IMR-90 (cell line): ENCODE measurements at places on chromosomes 5 and 9. TPM values are rescaled to one million over a fixed set of nuclear protein-coding genes. Genes with fewer than 3 reads are reported as not detected.

POMT1 gene
- total RNA-seq = 24.2 and 25.0 TPM in 2 replicates

- no peak for DNase-seq
These were observed 63.7 kb upstream of the RICTOR start for GRCh38 chr5:39137819-39138451.

GRCh38 chr5:33852837-33853236, 39.0 kb downstream of the ADAMTS12 start:
- no peak for DNase-seq

NRG2 gene
- 0.18 TPM in 1 of 2 replicates, not detected in the other for total RNA-seq

GRCh38 chr5:107658528-107658927, 12.2 kb downstream of the EFNA5 start:
- DNase-seq = no peak

DNA sequence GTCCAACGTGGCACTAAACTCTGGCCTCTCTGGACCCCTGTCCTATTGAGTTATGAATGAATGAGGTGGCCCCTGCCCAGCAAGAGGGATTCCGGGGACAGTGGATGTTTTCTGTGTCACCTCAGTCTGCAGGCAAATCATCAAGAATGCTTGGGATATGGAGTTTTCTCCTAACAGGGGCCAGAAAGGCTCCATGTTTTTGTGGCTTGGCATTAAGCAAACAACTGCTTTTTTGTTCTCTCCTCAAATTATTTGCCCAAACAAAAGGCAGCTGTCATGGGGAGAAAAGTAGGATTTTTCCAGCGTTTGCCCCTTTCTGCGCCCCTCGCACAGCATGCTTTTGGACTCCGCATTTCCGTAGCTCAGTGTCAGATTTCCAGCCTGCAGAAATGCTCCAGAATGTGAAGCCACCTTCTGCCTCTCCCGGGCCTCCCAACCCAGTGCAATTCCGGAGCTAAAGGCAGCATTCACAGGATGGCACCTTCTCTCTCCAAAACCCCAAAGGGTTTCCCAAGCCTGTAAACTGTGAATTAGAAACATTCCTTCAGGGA, 553.3 kb downstream of the CCDC171 start:
- no peak for DNase-seq

TMEM174 gene
- not detected in 2 replicates for total RNA-seq

DNA sequence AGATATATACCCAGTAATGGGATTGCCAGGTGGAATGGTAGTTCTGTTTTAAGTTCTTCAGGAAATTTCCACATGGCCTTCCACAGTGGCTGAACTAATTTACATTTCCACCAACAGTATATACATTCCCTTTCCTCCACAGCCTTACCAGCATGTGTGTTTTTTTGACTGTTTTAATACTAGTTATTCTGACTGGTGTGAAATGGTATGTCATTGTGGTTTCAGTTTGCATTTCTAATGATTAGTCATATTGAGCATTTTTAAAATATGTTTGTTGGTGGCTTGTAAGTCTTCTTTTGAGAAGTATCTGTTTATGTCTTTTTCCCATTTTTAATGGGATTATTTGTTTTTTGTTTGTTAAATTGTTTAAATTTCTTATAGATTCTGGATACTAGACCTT, 208.9 kb downstream of the CFAP90 start:
- DNase-seq = no peak

GRCh38 chr9:130445268-130445983, 665 bp downstream of the ASS1 start:
- no peak for DNase-seq

GRCh38 chr9:104750185-104750767, 2.8 kb downstream of the NIPSNAP3A start:
- no peak for DNase-seq

DNA sequence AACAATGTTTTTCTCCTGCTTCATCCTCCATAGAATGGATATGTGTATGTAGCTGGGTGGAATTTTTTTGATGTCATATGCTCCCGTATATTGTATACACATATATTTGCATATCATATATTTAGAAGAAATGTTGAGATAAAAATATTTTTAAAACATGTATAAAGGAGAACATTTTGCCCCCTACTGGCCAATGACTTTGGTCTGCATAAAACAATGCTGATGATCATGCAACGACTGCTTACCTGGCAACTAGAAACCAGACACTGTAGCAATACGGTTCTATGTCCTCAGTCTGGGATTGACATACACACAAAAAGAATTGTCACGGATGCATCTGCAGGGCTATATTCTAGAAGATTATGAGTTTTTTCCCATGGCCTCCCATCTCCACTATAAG, 503.6 kb downstream of the ELAVL2 start:
- DNase-seq = peak; percentile 0
